Stomach (tissue), 19 donors: ENCODE measurements at places on chromosomes 6 and 20. TPM values are rescaled to one million over a fixed set of nuclear protein-coding genes. Genes with fewer than 3 reads are reported as not detected.

Gene NDRG3
- 21.7 TPM for polyA plus RNA-seq

Gene SLC17A1
- not detected for polyA plus RNA-seq

Gene SIRPB1
- 0.18 TPM for polyA plus RNA-seq

Gene DNAAF9
- polyA plus RNA-seq = 3.4 TPM

Gene COL9A3
- 2.4 TPM for polyA plus RNA-seq
